SJCRH30 (cell line): ENCODE measurements at places on chromosomes 4 and X. TPM values are rescaled to one million over a fixed set of nuclear protein-coding genes. Genes with fewer than 3 reads are reported as not detected.

TCEAL7 gene
- total RNA-seq, result 39.1 and 42.9 TPM in 2 replicates

- no peak for DNase-seq
Measured at GRCh38 chr4:68570122-68570507, 6.0 kb downstream of the UGT2B17 start.

- no peak for DNase-seq
Measured at GRCh38 chrX:71489540-71489939, 43.4 kb upstream of the OGT start.

RTL3 gene
- total RNA-seq, result 0.05 TPM in 1 of 2 replicates, not detected in the other

GRCh38 chr4:112422644-112423043 lies 93.3 kb downstream of the NEUROG2 start:
- DNase-seq, result peak; percentile 12

TMPRSS11A gene
- not detected in 2 replicates for total RNA-seq

KLB gene
- total RNA-seq, result 0.02 TPM in 1 of 2 replicates, not detected in the other

GRCh38 chrX:45722471-45722870 lies 521.8 kb upstream of the DIPK2B start:
- no peak for DNase-seq

DNA sequence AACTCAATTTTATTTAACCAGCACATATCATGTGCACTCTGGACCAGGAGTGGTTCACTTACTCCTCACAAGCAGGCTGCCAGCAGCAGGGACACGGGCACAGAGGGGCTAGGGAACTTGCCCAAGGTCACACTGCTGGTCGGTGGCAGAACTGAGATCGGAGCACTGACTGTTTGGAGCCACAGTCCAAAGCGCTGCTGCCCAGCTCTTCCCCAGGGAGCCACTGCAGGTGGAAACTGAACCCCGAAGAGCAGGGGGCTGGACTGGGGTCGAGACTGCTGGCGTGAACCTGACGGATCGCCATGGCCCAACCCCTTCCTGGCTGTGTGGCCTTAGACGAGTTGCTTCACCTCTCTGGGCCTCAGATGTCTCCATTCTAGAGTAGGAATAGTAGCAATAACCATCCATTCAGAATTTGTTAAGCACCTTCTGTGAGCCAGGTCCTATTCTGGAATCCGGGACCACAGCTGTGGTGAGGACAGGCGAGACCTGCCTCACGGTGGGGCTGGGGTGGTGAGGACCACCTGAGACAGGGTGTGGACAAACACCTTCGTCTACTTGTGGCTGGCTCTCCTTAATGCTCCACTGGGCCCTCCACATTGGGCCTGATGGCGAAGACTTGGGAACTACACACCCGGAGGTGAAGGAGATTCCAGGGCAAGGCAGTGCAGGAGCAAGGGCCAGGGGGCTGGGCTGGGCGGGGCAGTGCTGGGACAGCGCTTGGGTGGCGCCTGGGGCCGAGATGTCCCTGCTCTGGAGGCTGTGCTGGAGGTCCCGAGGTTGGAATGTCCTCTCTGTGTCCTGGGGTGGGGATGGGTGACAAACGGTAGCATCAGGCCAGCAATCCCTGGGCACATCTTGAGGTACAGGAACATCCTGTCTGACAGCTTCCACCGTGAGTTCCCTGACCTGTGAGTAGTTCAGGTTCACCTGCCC lies 32.0 kb upstream of the KIAA0232 start:
- no peak for DNase-seq

- no peak for DNase-seq
Measured at GRCh38 chr4:177562859-177563258, 120.6 kb upstream of the AGA start.

RWDD4 gene
- total RNA-seq, result 25.2 and 26.3 TPM in 2 replicates
